ENCODE measurements at places on chromosomes 5 and 9. TPM values are rescaled to one million over a fixed set of nuclear protein-coding genes. Genes with fewer than 3 reads are reported as not detected.

The FCN1 gene
- not detected for total RNA-seq

The SCAI gene
- total RNA-seq, result 9.0 TPM

The HDHD3 gene
- 17.7 TPM for total RNA-seq

DNA sequence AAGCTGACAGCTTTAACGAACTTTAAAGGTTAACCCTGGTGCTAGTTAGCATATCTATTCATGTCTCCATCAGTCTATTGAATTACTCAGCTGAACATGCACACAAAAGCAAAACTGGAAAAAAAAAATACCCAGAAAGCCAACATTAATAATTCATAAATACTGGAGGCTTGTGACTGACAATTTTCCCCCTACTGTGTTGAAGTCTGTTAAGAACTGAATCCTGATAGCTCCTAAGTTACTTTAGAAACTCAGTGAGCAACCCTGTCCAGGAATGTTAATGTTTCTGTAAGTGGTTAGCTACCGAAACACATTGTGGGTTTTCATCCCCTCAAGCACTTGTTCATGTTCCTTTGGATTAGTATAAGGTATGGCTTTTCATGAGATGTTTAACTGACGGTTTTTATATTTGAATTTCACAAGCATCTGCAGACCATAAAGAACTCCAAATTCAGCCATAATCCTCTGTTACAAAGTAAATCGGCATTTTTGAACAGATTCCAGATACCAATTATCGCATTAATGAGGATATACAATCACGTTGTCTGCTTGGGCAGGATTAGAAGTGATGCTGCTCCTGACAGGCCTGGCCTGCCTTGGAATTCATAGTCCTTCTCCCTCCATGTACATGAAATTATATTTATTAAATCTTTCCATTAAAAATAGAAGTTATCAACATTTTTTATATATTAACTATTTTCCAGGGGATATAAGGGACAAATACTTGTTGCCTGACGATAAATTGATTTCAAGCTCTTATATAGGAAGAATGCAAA is 331.2 kb downstream of the TLE4 start:
- no peaks in the 10 kb centered on the region for H3K36me3 ChIP-seq
- no peak overlapping the region for H3K4me3 ChIP-seq
- H3K27me3 ChIP-seq, result peaks cover 12% of the 10 kb centered on the region
- H3K4me1 ChIP-seq, result no peaks in the 10 kb centered on the region
- no peak overlapping the region for H3K27ac ChIP-seq

DNA sequence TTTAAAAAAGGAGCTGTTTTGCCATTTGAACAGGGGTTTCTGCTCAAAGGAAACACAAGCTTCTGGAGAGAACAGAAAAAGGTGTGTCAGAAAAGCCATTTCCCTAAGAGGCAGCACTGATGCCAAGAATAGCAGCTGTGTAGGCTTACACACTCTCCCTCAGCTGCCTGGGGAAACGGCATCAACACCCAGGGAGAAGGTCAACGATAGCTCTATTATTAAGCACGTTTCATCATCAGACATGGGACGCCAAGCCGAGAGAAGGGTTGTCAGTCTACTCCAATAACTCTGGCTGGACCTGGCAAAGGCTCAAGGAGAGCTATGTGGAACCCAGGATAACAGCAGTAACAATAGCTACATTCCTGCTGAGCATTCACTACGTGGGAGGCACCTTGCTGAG is 314.2 kb downstream of the CDK5RAP2 start:
- H3K36me3 ChIP-seq, result no peaks in the 10 kb centered on the region
- H3K27me3 ChIP-seq, result no peaks in the 10 kb centered on the region
- no peaks in the 10 kb centered on the region for H3K4me1 ChIP-seq
- no peak overlapping the region for H3K27ac ChIP-seq
- no peak for DNase-seq
- H3K4me3 ChIP-seq, result no peak overlapping the region

DNA sequence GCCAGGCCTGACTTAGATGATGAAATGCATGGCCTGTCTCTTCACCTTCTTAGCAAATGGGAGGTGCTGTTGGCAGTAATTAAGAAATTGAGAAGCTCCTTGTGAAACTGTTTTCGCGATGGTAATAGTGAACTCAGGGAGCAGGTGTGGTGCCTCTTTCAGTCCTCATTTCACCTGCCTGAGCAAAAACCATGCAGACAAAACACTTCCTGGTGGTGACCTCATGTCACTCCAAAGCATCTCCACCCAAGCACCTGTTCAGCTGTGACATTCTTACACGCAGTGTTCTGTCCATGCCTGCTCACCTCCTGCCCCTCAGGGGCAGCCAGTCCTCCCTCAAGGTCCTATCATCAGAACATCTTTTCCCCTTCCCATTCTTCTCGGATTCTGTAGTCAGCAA is 146.5 kb downstream of the CD180 start:
- H3K27ac ChIP-seq, result no peak overlapping the region
- H3K36me3 ChIP-seq, result peaks cover 3% of the 10 kb centered on the region
- no peak for DNase-seq
- no peak overlapping the region for H3K4me3 ChIP-seq
- peaks cover 15% of the 10 kb centered on the region for H3K4me1 ChIP-seq
- no peaks in the 10 kb centered on the region for H3K27me3 ChIP-seq

- H3K36me3 ChIP-seq, result no peaks in the 10 kb centered on the region
- H3K27ac ChIP-seq, result no peak overlapping the region
Measured at GRCh38 chr9:30851600-30851999, 1532.8 kb upstream of the ACO1 start.

DNA sequence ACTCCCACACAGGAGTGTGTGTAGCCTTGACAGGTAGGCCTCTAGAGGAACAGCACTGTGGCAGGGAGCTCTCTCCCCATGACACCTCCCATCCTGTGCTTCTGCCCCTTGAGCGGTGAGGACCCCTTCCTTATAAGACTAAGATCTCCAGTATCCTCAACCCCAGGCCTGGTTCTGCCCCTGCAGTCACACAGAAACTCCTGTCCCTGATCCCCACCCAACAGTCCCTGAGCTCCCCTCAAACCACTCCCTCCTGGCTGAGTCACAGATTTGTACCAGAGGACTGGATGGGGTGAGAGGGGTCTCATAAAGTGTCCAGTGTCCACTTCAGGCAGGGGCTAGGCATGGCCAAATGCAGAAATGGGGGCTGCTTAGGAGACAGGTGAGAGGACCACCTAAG is 47.8 kb upstream of the CDKN2AIPNL start:
- no peaks in the 10 kb centered on the region for H3K27me3 ChIP-seq
- H3K4me1 ChIP-seq, result peaks cover 2% of the 10 kb centered on the region
- DNase-seq, result no peak
- no peaks in the 10 kb centered on the region for H3K36me3 ChIP-seq
- no peak overlapping the region for H3K27ac ChIP-seq
- no peak overlapping the region for H3K4me3 ChIP-seq

- H3K4me1 ChIP-seq, result no peaks in the 10 kb centered on the region
Measured at GRCh38 chr9:12658531-12659209, 34.5 kb upstream of the TYRP1 start.

The ADGRD2 gene
- not detected for total RNA-seq

DNA sequence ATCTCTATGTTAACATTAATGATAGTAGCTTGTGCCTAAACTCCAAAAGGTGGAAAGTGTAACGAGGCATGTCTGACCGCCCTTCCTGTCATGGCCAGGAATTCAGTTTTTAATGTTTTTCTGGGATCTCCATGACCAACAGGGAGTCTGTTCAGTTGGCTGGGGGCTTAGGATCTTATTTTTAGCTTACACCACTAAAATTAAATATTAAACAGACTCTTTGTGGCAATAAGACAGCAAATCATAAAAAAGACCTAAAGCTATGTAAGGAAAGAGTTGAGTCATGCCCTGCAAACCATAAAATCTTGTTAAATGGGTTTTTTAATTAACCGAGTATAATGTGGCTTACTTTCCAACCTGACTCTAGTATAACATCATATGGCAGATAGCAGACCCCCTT is 247.8 kb downstream of the DIRAS2 start:
- DNase-seq, result no peak
- H3K4me1 ChIP-seq, result no peaks in the 10 kb centered on the region
- no peak overlapping the region for H3K4me3 ChIP-seq
- H3K27ac ChIP-seq, result no peak overlapping the region
- no peaks in the 10 kb centered on the region for H3K36me3 ChIP-seq

DNA sequence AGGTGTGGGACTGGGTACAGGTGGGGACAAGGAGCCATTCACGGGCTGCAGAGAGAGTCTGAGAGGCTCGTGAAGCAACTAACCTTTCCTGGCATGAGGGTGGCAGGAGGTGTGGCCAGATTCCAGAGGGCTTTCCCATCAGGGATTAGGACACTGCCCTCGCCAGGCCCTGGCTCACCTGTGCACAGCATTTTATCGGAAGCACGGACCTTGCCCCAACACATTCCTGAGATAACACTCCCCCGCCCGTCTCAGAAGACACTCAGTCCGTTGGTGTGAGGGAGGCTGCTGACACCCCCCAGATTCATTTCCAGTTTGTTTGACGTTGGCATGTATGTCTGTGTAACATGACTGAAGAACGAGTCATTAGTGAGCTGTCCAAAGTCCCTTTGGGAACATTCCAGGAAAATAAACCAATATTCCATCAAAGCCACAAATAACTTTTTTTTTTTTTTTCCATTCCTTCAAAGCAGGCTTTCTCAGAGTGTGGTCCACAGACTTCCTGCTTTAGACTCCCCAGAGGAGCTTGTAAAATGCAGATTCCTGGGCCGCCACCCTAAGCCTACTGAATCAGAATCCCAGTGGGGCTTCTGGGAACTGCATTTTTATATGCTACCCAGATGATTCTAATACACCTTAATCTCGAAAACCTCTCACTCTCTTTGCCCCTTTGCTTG is 23.4 kb downstream of the WWC1 start:
- DNase-seq, result no peak
- H3K27ac ChIP-seq, result no peak overlapping the region
- no peaks in the 10 kb centered on the region for H3K36me3 ChIP-seq
- no peak overlapping the region for H3K4me3 ChIP-seq

DNA sequence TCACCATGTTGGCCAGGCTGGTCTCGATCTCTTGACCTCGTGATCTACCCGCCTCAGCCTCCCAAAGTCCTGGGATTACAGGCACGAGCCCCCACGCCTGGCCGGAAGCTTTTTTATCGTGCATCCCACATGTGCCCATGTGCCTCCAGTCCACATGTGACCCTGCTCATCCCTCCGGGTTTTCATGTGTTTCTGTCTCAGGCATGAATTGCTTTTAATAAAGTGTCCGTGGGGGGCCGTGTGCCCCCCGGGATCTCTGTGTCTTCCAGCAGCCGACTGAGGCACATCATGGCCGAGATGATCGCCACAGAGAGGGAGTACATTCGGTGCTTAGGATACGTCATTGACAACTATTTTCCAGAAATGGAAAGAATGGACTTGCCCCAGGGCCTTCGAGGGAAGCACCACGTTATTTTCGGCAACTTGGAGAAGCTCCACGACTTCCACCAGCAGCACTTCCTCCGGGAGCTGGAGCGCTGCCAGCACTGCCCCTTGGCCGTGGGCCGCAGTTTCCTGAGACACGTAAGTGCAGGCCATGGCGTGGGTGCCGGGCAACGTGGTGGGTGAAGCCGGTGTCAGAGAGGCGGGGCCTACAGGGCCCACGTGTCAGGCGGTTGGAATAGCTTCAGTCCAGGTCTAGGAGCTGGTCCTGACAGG is 22.1 kb upstream of the LRRC14B start:
- H3K4me3 ChIP-seq, result no peak overlapping the region
- peak; percentile 3 for DNase-seq
- no peak overlapping the region for H3K27ac ChIP-seq

DNA sequence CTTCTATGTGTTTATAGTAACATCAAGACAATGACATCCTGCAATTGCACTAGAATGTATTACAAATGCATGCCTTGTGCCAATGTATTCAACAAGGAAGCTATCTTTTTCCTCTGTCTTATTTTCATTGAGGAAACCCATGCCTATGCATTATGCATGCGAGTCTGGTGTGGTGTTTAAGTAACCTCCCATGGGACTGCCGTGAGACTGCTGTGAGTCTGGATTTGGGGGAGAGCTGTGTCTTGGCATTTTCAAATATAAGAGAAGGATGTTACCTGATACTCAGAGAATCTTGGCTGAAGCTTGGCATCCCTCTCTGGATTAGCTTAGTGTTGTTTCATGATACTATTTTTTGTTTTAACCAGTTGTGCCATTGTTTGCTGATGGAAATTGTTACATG is 98.3 kb downstream of the F2RL2 start:
- no peaks in the 10 kb centered on the region for H3K36me3 ChIP-seq
- no peak for DNase-seq
- peaks cover 91% of the 10 kb centered on the region for H3K4me1 ChIP-seq

The SPINK5 gene
- total RNA-seq, result not detected

GRCh38 chr5:65749956-65750355 is 28.0 kb downstream of the NLN start:
- no peaks in the 10 kb centered on the region for H3K27me3 ChIP-seq
- DNase-seq, result no peak
- H3K4me1 ChIP-seq, result no peaks in the 10 kb centered on the region
- H3K36me3 ChIP-seq, result no peaks in the 10 kb centered on the region
- H3K4me3 ChIP-seq, result no peak overlapping the region

DNA sequence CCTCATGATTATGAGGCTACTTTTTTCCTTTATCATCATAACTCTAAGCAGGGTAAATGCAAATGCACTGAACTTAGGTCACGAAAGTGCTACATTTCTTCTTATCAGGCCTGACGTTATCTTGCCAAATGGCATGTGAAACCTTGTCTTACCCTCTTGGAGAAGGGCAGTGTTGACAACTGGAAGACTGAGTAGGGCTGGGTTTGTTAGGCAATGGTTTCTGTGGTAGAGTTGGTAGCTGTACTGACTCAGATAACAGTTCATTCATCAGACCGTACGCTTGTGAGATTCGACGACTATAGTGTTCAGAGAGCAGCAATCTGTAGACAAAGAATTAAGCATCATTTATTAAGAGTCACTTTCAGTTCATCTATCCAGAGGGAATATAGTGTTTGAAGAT is 127.7 kb downstream of the CPLANE1 start:
- no peaks in the 10 kb centered on the region for H3K27me3 ChIP-seq
- H3K27ac ChIP-seq, result no peak overlapping the region
- DNase-seq, result no peak

DNA sequence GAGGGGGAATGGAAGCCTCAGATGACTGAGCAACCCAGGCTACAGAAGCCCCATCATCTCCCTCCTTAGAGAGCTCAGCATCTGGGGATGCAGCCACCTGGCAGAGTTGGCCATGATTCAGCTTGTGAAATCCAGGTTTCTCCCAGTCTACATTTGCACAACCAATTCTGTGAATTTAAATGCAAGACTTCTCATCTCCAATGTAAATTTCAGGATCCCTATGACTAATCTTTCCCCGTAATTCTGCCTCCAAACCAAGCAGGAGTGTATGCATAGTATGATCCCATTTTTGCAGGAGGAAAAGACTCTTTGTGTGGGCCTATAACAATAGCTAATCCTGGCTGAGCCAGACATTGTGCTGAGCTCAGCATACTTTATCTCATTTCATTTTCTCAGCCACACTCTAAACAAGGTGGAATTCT is 59.6 kb upstream of the IL17B start:
- peaks cover 23% of the 10 kb centered on the region for H3K4me1 ChIP-seq
- no peaks in the 10 kb centered on the region for H3K27me3 ChIP-seq
- no peaks in the 10 kb centered on the region for H3K36me3 ChIP-seq
- peak; percentile 46 for DNase-seq
- H3K4me3 ChIP-seq, result no peak overlapping the region
- H3K27ac ChIP-seq, result no peak overlapping the region

The LCN12 gene
- 2.1 TPM for total RNA-seq

GRCh38 chr9:93124793-93125192 is 9.3 kb downstream of the NINJ1 start:
- H3K4me3 ChIP-seq, result no peak overlapping the region
- no peak for DNase-seq
- peaks cover 28% of the 10 kb centered on the region for H3K36me3 ChIP-seq

The RAB14 gene
- 58.2 TPM for total RNA-seq

The MELK gene
- total RNA-seq, result 69.6 TPM

GRCh38 chr5:61303346-61303745 is 28.7 kb upstream of the ZSWIM6 start:
- H3K27me3 ChIP-seq, result peaks cover 10% of the 10 kb centered on the region
- H3K4me1 ChIP-seq, result peaks cover 26% of the 10 kb centered on the region
- no peaks in the 10 kb centered on the region for H3K36me3 ChIP-seq
- DNase-seq, result no peak
- no peak overlapping the region for H3K4me3 ChIP-seq
- H3K27ac ChIP-seq, result no peak overlapping the region

The TRIM7 gene
- 3.5 TPM for total RNA-seq

All from activated CD4-positive, alpha-beta memory T cell treated with anti-CD3 and anti-CD28 coated beads for 36 hours (primary cell).